ENCODE measurements at places on chromosomes 6 and 20.

GRCh38 chr20:7226156-7226555, 458.7 kb downstream of the BMP2 start:
- no peak for DNase-seq

GRCh38 chr6:52984247-52984646, 10.8 kb downstream of the GSTA4 start:
- DNase-seq: no peak

GRCh38 chr6:81063891-81064290, 688.6 kb downstream of the TENT5A start:
- no peak for DNase-seq

DNA sequence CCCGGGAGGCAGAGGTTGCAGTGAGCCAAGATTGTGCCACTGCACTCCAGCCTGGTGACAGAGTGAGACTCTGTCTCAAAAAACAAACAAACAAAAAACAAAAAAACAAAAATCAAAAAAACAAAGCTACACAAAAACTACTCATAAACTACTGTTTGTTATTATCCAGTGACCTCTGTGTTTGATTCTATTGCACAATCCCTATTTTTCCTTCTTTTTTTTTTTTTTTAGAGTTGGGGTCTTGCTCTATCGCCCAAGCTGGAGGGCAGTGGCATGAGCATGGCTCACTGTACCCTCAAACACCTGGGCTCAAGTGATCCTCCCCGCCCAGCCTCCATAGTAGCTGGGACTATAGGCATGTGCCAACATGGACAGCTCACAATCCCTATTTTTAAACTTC, 92.7 kb downstream of the FAM217A start:
- no peak for DNase-seq

DNA sequence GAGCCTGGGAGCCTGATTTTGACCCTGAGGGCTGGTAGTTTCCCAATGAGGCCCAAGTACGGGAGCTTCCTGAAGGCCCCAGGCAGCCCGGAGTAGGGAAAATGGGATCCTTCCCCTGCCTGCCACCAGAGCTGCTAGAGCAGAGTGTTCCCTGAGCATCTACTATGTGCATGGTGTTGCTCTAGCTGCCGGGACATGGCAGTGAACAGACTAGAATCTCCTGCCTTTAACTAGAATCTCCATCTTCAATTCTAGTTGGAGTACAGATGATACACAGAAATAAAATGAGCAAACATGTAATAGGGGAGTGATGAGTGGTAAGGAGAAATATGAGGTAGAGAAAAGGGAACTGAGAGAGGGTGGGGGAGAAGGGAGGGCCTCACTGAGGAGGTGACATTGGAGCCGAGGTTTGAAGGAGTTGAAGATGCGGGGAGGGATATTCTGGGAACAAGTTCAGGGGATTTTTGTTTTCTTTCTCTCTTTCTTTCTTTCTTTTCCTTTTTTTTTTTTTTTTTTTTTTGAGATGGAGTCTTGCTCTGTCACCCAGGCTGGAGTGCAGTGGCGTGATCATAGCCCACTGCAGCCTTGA, 18.5 kb downstream of the VSTM2L start:
- no peak for DNase-seq

GRCh38 chr6:143971482-143972205, 36.4 kb downstream of the PLAGL1 start:
- no peak for DNase-seq

- no peak for DNase-seq
Measured at GRCh38 chr6:37732688-37733087, 35.0 kb upstream of the MDGA1 start.
